NCI-H446 treated with DMSO at 0.1 percent for 48 hours (cell line): ENCODE measurements at places on chromosomes 1 and 21.
A peak's percentile ranks its signal among the peaks of the same experiment; 100 is the strongest.

DNA sequence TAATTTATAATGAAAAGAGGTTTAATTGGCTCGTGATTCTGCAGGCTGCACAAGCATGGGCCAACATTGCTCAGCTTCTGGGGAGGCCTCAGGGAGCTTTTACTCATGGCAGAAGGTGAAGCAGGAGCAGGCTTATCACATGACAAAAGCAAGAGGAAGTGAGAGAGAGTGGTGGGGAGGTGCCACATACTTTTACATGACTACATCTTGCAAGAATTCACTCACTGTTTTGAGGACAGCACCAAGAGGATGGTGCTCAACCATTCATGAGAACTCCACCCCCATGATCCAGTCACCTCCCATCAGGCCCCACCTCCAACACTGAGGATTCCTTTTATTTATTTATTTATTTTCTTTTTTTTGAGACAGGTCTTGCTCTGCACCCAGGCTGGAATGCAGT lies 5.5 kb upstream of the PLEKHM2 start:
- DNase-seq, result no peak

- DNase-seq, result no peak
Measured at GRCh38 chr1:15966081-15966955, 9.6 kb downstream of the ZBTB17 start.

DNA sequence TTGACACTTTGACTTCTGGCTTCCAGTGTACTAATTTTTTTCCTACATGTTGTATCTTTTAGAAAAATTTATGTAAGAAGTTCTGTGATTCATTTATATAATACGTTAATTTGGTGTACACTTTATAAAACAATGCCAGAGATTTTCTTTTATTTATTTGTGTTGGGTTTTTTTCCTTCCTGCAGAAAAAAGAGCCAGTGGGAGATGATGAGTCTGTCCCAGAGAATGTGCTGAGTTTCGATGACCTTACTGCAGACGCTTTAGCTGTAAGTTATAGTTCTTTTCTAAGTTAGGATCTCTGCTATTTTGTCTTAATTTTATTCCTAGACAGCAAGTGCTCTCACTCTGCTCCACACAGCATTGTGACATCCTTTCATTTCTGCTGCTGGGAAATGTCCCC lies 14.4 kb downstream of the SARS1 start:
- DNase-seq, result no peak

- DNase-seq, result peak; percentile 85
Measured at GRCh38 chr1:99548943-99549605, 96.8 kb upstream of the PALMD start.

- no peak for DNase-seq
Measured at GRCh38 chr21:34565238-34565637, 49.7 kb downstream of the RCAN1 start.

GRCh38 chr1:15154480-15155036 lies 1.0 kb downstream of the TMEM51 start:
- DNase-seq, result no peak

DNA sequence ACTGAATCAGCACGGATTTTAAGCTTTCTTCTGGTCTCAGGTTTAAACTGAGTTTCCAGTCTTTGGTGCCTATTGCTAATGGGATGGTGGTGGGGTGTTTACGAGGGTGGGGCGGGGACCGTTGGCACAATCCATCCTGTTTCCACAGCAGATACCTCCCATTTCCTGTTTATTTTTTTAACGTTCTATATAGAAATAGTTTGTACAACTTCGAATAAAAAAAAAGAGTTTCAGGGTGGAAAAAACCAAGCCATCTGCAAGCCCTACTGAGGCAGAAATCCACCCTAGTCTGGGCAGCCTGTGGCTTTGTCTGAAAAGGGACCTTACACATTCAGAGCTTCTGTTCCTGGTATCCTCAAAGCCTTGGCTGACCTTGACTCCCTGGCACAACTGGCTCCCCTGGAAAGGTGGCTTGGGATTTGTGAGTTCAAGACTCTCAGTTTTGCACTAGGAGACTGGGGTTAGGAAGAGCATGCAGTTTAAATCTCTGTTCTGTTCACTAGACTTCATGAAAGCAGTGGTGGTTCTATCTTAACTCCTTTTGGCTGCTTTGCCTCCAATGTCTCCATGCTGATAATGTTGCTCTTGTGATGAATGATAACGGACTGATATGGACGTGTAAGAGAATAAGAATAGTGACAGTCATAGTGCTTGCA lies 46.7 kb downstream of the VANGL2 start:
- no peak for DNase-seq

GRCh38 chr1:46393510-46393909 lies 607 bp upstream of the FAAH start:
- no peak for DNase-seq

DNA sequence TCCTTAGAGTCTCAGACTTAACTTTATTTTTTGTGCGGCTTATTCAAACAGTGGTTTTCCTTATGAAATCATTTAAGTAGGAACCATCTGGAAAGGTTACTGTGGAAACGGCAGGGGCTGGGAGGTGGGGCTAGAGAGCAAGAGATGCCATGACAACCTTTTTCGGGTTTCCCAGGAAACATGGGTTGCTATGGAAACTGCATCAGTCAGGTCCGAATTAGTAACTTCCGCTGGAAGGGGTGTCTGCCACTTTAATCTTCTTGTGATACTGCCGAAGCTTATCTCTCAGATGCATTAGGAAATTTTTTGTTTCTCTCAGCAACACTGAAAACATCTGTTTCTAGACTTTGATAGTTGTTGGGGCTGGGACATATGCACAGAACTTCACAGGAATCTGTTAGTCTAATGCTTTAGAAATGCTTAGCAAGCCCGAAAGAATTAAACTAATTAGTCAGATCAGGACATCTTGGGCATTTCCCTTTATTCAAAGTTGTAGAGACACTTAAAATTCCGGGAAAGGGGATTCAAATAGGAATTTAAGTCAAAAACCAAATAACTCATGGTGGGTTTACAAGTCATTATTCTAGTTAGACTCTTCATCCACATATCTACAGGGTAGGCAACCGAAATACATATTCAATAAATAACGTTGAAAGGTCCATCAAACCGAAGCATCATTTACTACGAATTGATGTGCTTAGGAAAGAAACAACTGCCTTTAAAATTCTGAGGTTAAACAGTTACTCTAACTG lies 2.6 kb downstream of the KCNA3 start:
- peak; percentile 9 for DNase-seq

- no peak for DNase-seq
Measured at GRCh38 chr1:81848880-81849682, 48.3 kb downstream of the ADGRL2 start.

GRCh38 chr1:212641956-212642355 lies 33.4 kb downstream of the ATF3 start:
- no peak for DNase-seq

DNA sequence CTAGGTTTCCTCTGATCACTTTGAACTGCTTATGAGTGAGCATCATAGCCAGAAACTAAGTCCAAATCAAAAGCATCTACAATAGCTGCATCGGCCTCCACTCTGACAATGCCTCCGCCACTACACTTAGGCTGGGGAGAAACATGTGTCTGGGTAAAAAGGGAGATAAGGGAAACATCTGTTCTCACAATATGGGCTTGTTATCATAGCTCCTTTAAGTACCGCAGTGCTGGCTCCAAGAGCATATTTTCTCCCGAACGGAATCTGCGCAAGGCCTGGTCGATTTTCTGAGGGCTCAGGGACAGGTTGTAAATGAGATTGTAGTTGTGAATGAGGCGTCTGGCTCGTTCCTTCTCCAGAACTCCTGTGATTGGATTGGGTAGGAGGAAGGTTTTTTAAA lies 63.9 kb upstream of the CYP2J2 start:
- DNase-seq, result no peak

GRCh38 chr1:225658041-225658440 lies 5.1 kb upstream of the ENAH start:
- DNase-seq, result no peak

GRCh38 chr21:32119389-32119788 lies 159.5 kb downstream of the MIS18A start:
- no peak for DNase-seq

GRCh38 chr1:19010995-19011844 lies 54.7 kb upstream of the IFFO2 start:
- DNase-seq, result no peak

DNA sequence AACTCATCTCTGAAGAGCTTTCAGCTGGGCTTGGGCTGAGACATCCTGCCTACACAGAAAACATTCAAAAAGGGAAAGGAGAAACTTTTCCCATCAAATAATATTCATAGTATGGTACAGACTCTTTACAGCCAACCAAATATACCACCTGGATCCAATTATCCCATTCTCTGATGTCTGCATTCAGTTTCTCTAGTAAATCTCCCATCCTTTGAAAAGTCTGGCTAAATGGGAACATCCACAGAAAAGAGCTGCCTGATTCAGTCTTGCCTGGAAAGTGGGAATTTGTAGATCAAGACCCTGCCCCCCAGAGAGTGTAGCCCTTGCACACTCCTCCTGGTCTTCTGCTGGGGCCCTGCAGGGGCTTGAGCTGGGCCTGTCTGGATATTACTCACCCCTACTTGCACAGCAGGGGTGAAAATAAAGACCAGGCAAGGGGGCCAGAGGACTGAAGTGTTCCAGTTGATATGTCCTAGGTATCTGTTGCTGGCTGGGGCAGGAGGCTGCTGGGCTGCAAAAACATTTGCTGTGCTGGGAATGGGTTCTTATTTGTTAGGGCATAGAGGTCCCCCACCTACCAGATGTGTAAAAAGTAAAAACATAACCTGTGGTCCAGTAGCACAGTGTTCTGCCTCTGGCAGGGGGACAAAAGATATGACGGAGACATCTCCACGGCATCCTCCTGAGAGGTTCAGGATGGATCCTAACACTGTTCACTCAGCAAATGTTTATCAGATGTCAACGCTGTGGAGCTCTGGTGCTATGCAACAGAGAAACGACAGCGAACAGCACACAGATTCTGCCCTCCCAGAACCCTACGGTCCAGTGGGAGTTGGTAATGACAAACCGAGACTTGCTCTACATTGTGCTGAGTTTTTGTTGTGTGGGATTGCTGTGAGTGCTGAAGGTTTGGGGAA lies 140.3 kb downstream of the PLXNA2 start:
- no peak for DNase-seq

- DNase-seq, result no peak
Measured at GRCh38 chr1:242416657-242417056, 107.8 kb downstream of the PLD5 start.

DNA sequence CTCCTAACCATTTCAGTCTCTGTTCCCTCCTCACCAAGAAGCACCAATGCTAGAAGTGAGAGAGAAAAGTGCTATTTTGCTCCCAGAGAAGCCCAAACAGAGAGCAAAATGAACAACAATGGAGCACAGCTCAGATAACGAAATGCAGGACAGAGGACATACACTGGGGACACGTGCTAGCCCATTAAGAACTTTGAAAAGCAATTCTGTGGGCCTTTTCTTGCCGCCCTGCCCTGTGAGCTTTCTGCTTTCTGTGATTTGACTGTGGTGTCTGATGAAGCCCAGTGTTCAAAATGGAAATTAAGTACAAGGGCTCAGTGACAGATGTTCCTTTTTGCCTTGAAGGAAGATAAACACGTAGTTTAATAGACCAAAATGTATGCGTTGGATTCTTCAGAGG lies 130.8 kb downstream of the S1PR1 start:
- DNase-seq, result no peak

DNA sequence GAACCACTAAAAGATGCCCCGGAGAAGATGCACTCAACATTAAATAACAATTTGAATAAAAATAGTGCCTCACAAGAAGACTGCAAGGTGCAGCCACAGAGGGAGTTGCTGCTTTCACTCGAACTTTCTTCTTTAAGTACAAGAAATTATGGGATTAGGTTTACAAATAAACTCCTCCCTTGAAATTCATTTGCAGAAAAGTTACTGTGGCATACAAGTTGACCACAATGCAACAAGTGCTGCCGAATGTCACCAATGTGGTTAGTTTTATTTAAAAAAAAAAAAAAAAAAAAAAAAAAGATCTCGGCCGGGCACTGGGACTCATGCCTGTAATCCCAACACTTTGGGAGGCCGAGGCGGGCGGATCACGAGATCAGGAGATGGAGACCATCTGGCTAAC lies 76.8 kb upstream of the RAB4A start:
- DNase-seq, result no peak

DNA sequence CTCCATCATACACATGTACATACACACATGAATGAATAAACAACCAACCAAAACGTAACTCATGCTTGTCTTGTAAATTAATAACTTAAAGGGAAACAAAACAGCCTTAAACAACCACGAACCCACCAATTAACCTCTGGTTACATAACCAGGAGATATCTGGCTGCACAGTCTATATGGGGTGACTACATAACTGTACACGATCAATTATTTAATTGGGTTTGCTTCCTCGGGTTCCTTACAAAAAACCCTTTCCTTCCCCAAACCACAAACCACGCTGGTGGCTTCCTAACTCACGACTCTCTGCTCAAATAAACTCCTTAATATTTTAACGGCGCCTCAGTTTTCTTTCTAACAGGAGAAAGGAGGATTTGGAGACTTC lies 744 bp downstream of the ZNF670 start:
- DNase-seq, result no peak

GRCh38 chr1:7550981-7551380 lies 220.1 kb upstream of the VAMP3 start:
- no peak for DNase-seq

GRCh38 chr1:26784023-26784871 lies 3.5 kb upstream of the PIGV start:
- no peak for DNase-seq
